ENCODE measurements at places on chromosomes 1 and 21.

GRCh38 chr1:27831568-27832410 lies 1.2 kb downstream of the PPP1R8 start:
- DNase-seq = no peak

GRCh38 chr1:186093437-186093836 lies 281.6 kb downstream of the TPR start:
- no peak for DNase-seq

DNA sequence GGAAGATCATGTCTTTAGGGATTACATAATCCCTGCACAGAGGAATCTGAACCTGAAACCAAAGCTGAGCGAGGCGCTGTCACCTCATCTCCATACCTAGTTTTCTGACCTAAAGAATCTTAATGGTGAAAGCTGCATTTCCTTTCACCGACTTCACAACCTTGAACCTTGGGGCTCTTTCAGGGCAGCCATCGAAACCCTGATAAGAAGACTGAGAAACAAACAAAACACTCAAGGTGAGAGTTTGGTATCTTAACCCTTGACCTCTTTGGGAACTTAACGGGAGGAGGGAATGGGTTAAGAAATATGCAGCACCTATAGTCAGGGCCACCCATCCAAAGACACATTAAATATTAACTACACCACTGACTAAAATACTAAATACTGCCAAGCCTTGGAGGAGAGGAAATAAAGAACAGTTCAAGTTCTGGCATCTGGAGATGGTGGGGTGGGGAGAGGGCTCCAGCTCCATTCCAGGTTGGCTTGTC lies 2.0 kb downstream of the C1orf116 start:
- DNase-seq = no peak

DNA sequence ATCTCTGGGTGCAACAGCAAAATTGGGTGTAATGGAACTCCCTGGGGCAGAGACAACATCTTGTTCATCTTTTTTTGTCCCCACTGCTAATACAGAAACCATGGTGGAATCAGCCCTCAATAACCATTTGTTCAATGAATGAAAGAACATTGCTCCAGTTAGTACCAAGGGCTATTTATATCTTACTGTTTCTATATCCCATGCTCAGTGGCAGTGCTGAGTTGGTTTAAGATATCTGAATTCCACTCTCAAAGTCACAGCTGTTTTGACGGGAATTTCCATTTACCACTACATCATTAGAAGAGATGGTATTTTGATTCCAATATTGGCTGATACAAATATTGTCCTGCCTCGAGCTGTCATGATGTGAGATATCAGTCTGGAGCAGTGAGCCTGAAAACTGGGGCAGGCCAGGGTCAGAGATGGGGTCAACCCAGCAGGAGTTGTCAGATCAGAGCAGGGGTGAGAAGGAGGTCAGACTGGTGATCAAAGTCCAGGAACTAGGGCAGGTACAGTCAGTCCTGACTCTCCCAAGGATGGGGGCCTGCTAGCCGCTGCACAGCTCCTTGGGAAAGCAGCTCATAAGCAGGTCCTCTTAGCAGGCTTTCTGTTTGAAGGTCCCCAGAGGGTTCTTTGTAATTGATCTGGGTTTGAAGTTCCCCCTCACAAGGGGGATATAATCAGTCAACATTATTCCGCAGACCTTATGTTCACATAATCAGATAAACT lies 5.8 kb upstream of the PHC2 start:
- no peak for DNase-seq

GRCh38 chr1:6694121-6694713 lies 7.4 kb downstream of the DNAJC11 start:
- no peak for DNase-seq

GRCh38 chr1:3914331-3914851 lies 14.3 kb upstream of the C1orf174 start:
- no peak for DNase-seq

- DNase-seq = peak; percentile 74
Observed at GRCh38 chr21:45916011-45916840, 65.3 kb upstream of the COL6A1 start.

GRCh38 chr1:151763990-151764389 lies 694 bp upstream of the MRPL9 start:
- DNase-seq = peak; percentile 14

DNA sequence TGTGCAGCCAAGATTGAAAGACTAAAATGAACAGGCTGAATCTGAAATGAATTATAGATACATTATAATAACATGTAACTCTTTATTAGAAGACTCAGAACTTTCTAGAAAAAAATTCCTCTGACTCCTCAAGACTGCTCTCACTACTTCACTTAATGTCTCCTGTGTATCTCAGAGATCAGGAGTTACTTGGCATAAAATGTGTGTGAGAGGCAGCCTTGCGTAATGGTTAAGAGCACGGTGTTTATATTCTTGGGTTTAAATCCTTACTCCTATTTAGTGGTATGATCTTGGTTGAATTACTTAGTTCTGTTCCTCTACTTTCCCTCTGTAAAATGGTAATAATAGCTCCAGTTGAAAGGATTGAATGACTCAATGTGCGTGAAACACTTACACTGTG lies 634.9 kb downstream of the LTN1 start:
- no peak for DNase-seq

All from NB4 (cell line).